Stomach (tissue), 19 donors: ENCODE measurements at places on chromosomes 7 and 10.

GRCh38 chr7:101664436-101664835 lies 35.3 kb upstream of the MYL10 start:
- DNase-seq, result no peak
- H3K36me3 ChIP-seq, result no peaks in the 10 kb centered on the region
- no peak overlapping the region for H3K27ac ChIP-seq
- no peaks in the 10 kb centered on the region for H3K27me3 ChIP-seq
- no peak overlapping the region for H3K4me3 ChIP-seq

DNA sequence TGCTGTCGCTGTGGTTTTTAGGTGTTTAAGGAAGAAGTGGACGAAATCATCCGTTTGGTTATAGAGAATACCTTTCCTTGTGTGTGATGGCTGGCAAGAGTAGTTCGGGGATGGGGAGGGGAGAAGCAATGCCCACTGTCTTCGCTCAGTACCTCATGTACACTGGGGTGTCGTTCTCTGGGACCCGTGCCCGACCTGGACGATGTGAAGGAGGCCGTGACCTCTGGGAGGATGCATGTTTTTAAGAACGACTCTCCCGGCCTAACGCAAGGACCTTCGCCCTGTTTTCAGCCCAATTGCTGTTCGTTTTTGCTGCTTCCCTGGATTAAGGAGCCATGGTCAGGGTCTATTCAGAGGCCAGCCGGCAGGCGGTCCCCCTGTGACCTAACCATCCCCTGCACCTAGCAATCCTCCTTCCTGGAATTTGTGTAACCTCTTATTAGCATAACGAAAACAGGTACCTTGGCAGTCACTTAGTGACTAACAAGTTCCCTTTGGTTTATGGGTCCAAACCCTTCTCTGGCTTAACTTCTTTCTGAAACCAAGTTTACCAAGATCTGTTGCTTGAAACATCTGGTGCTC lies 1.3 kb downstream of the NFE2L3 start:
- H3K36me3 ChIP-seq, result no peaks in the 10 kb centered on the region
- H3K27me3 ChIP-seq, result peaks cover 42% of the 10 kb centered on the region
- H3K27ac ChIP-seq, result peak overlapping the region; percentile 81
- peaks cover 22% of the 10 kb centered on the region for H3K4me1 ChIP-seq
- no peak for DNase-seq

DNA sequence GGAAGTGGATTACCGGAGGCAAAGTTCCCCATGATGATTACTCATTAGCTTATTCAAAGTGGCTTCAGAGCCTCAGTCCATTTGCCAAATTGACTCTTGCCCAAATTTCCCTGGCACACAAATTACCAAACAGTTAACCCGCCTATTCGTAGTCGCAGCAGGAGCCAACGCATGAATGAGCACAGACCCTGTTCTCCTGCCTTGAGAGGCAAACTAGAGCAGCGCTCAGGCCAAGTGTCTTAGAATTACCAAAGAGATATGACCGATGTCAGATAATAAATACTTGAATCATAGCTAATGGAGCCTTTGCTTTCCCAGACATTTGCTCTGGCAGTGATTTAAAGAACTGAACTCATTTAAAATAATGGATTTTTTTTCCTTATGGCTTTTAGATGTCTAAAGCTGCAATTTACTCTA lies 64.9 kb downstream of the CTTNBP2 start:
- H3K36me3 ChIP-seq, result no peaks in the 10 kb centered on the region
- no peak overlapping the region for H3K4me3 ChIP-seq
- H3K4me1 ChIP-seq, result no peaks in the 10 kb centered on the region
- no peaks in the 10 kb centered on the region for H3K27me3 ChIP-seq

GRCh38 chr7:25840209-25840792 lies 311.7 kb upstream of the NFE2L3 start:
- peaks cover 59% of the 10 kb centered on the region for H3K27me3 ChIP-seq
- H3K27ac ChIP-seq, result no peak overlapping the region
- H3K36me3 ChIP-seq, result no peaks in the 10 kb centered on the region
- no peaks in the 10 kb centered on the region for H3K4me1 ChIP-seq
- DNase-seq, result no peak

- no peak overlapping the region for H3K4me3 ChIP-seq
- H3K27me3 ChIP-seq, result no peaks in the 10 kb centered on the region
- no peaks in the 10 kb centered on the region for H3K4me1 ChIP-seq
- DNase-seq, result no peak
- no peaks in the 10 kb centered on the region for H3K36me3 ChIP-seq
Observed at GRCh38 chr10:21424459-21424861, 101.0 kb downstream of the SKIDA1 start.

DNA sequence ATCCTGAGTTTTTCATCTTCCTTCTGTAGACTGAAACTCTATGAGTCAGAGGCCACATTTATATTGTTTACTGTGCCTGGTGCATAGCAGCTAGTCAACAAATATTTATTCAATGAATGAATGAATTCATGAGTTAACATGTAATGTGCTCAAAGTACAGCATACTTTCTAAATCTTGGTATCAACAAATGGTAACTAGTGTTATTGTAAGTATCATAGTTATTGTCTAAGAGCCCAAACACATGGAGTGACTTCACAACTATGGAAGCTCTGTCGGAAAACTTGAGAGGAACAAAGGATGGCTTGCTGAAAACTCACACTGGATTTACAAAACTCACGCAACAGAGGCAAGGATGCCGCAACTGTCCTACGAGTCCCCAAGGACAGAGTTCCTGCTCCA lies 35.9 kb downstream of the DENND2A start:
- H3K27me3 ChIP-seq, result no peaks in the 10 kb centered on the region
- no peaks in the 10 kb centered on the region for H3K36me3 ChIP-seq
- no peak overlapping the region for H3K4me3 ChIP-seq
- H3K4me1 ChIP-seq, result no peaks in the 10 kb centered on the region
- no peak overlapping the region for H3K27ac ChIP-seq

GRCh38 chr10:71015674-71016073 lies 127.3 kb upstream of the PCBD1 start:
- no peak for DNase-seq
- no peak overlapping the region for H3K4me3 ChIP-seq

DNA sequence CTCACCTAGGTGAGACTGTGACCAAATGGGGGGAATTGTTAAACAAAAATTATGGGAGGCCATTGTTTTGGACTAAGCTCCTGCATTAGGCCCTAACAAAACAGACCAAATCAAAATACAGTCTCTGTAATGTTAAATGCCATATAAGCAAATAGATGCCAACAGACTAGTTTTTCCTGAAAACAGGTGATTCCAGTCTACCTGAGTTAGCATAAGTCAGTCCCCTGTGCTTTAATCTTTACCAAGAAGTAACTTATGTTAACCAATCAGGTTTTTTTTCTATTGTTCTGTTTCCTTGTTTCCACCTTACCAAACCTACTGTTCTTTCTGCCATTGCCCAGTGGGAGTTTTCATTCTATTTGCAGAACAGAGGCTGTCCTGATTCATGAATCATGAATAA lies 48.0 kb downstream of the PDZD8 start:
- no peaks in the 10 kb centered on the region for H3K27me3 ChIP-seq
- H3K4me3 ChIP-seq, result no peak overlapping the region
- H3K27ac ChIP-seq, result no peak overlapping the region

DNA sequence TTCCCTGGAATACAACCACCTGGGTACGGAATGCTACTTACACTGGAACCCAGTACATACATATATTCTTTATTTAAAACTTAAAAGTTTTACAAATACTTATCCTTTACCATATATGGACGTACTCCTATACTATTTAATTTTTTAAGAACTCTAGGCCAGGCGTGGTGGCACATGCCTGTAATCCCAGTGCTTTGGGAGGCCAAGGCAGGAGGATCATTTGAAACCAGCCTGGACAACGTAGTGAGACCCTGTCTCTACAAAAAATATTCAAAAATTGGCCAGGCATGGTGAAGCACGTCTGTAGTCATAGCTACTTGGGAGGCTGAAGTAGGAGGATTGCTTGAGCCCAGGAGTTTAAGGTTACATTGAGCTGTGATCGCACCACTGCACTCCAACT lies 2.0 kb downstream of the RBM28 start:
- peaks cover 37% of the 10 kb centered on the region for H3K36me3 ChIP-seq
- no peak for DNase-seq
- H3K27me3 ChIP-seq, result no peaks in the 10 kb centered on the region
- H3K4me3 ChIP-seq, result no peak overlapping the region
- no peak overlapping the region for H3K27ac ChIP-seq

DNA sequence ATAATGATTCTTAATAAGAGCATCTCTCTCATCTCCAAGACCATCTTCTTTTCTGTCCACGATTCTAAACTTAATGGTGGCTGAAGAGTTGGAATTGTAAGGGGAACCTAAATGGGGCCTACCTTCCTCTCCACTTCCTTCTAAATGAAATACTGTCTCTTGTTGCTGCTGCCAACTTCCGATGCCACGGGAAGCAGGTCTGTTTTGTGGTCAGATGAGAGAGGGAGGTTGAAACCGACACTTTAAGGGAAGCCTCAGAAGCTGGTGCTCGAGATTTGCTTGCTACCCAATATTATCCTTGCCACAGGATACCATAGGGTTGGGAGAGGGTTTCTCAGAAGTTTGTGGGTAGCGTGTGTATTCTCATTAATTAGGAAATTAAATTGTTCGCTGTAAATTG lies 464.1 kb downstream of the SUGCT start:
- H3K27ac ChIP-seq, result no peak overlapping the region
- H3K4me3 ChIP-seq, result no peak overlapping the region
- H3K27me3 ChIP-seq, result no peaks in the 10 kb centered on the region
- DNase-seq, result no peak
- no peaks in the 10 kb centered on the region for H3K36me3 ChIP-seq
- H3K4me1 ChIP-seq, result no peaks in the 10 kb centered on the region

DNA sequence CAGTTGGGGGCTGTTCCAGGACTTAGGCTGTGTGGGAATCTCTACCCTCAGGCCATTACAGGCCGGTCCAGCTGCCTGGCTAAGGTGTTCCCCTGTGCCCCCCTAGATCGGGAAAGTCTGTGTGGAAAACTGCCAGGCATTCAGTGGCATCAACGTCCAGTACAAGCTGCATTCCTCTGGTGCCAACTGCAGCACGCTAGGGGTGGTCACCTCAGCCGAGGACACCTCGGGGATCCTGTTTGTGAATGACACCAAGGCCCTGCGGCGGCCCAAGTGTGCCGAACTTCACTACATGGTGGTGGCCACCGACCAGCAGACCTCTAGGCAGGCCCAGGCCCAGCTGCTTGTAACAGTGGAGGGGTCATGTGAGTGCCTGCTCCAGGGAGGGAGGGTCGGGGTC lies 27.1 kb upstream of the CSGALNACT2 start:
- no peak overlapping the region for H3K4me3 ChIP-seq
- no peaks in the 10 kb centered on the region for H3K36me3 ChIP-seq
- H3K27me3 ChIP-seq, result no peaks in the 10 kb centered on the region
- H3K27ac ChIP-seq, result no peak overlapping the region
- DNase-seq, result no peak
- no peaks in the 10 kb centered on the region for H3K4me1 ChIP-seq

GRCh38 chr7:93992421-93993110 lies 11.6 kb downstream of the BET1 start:
- no peak for DNase-seq
- H3K36me3 ChIP-seq, result peaks cover 46% of the 10 kb centered on the region
- H3K27ac ChIP-seq, result no peak overlapping the region
- no peaks in the 10 kb centered on the region for H3K4me1 ChIP-seq
- no peaks in the 10 kb centered on the region for H3K27me3 ChIP-seq

GRCh38 chr7:77822269-77822668 lies 23.7 kb downstream of the PHTF2 start:
- no peak for DNase-seq
- H3K27me3 ChIP-seq, result no peaks in the 10 kb centered on the region
- H3K4me1 ChIP-seq, result no peaks in the 10 kb centered on the region
- peaks cover 21% of the 10 kb centered on the region for H3K36me3 ChIP-seq

DNA sequence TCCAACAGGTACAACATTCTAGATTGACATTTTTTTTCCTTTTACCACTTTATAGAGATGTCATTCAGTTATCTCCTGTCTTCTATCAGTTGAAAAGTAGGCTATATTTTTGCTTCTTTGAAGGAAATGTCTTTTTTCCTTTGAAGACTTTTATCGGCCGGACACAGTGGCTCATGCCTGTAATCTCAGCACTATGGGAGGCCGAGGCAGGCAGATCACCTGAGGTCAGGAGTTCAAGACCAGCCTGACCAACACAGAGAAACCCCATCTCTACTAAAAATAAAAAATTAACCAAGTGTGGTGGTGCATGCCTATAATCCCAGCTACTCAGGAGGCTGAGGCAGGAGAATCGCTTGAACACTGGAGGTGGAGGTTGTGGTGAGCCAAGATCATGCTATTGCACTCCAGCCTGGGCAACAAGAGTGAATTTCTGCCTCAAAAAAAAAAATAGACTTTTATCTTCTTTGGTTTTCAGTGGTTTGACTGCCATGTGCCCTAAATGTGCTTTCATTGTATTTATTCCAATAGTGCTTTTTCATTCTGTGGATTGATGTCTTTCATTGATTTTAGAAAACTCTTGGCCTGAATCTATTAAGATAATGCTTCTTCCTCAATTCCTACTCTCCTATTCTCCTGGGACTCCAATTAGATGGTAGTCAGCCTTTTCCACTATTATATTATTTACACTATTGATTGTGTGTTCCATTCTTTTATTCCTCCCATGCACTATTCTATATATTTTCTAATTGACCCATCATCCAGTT lies 84.6 kb downstream of the IMMP2L start:
- H3K27me3 ChIP-seq, result no peaks in the 10 kb centered on the region
- no peaks in the 10 kb centered on the region for H3K4me1 ChIP-seq
- H3K4me3 ChIP-seq, result no peak overlapping the region
- no peaks in the 10 kb centered on the region for H3K36me3 ChIP-seq

- H3K36me3 ChIP-seq, result no peaks in the 10 kb centered on the region
- H3K4me3 ChIP-seq, result no peak overlapping the region
- no peak overlapping the region for H3K27ac ChIP-seq
- no peaks in the 10 kb centered on the region for H3K27me3 ChIP-seq
- no peaks in the 10 kb centered on the region for H3K4me1 ChIP-seq
Observed at GRCh38 chr7:85205754-85206153, 18.9 kb upstream of the SEMA3D start.

DNA sequence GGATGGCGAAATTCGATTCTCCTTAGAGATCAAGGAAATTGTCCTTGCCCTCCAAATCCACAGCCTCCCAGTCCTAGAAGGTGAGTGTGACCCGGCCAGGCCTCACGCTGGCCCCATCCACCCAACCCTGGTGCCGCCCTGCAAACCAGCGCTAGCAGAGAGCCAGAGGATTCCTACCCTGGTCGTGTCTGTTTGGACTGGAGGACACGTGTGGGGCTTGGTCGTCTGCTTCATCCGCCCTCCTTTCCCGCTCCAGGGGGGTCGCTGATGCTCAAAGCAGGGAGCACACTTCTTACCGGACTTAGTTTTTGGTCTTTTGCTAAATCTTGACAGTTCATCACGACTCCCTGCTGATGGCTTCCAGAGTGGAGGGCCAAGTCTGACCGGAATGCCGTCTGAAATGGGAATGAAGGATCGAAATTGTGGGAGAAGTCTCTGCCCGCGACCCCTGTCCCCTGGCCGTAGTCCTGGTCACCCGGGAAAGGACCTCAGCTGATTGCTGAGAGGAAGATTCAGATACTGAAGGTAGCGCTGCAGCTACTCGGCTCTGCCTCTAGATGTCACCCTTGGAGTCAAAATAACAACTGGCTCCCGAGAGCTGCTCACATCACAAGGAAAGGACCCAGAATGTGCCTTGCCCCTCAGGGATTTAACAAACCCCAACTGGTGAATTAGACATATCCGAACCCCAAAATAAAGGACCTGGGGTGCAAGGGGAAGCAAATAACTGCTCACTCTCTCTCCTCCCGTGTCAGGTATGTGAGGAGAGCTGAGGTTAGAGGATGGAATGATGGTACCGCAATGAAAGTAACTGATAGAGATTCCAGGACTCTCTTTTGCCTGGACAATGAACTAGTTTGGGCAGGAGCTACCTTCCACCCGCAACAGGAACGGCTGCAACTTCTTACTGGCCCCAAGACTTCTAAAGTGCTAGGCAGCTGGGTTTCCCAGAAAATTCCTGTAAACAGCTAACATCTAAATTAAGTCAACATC lies 23.5 kb upstream of the ORC5 start:
- peak; percentile 45 for DNase-seq
- no peaks in the 10 kb centered on the region for H3K36me3 ChIP-seq
- no peaks in the 10 kb centered on the region for H3K4me1 ChIP-seq
- H3K4me3 ChIP-seq, result no peak overlapping the region
